Cerebellum (tissue), 4 donors: ENCODE measurements at places on chromosomes 12 and 14. TPM values are rescaled to one million over a fixed set of nuclear protein-coding genes. Genes with fewer than 3 reads are reported as not detected.

RTL1 gene
- total RNA-seq, result under 0.01 TPM

SERPINA10 gene
- not detected for total RNA-seq

PRB2 gene
- total RNA-seq, result not detected

CCDC184 gene
- total RNA-seq, result 7.8 TPM

ANKRD33 gene
- total RNA-seq, result 0.09 TPM

MYO1H gene
- 0.09 TPM for total RNA-seq

RBP5 gene
- 0.27 TPM for total RNA-seq

PTPN6 gene
- total RNA-seq, result 2.9 TPM

KRT1 gene
- total RNA-seq, result 0.64 TPM

KRT78 gene
- not detected for total RNA-seq

PKP2 gene
- 4.1 TPM for total RNA-seq

LRRC10 gene
- not detected for total RNA-seq

CBX5 gene
- 149 TPM for total RNA-seq

PA2G4 gene
- 51.6 TPM for total RNA-seq

CISTR gene
- not detected for total RNA-seq

TMEM179 gene
- total RNA-seq, result 15.7 TPM

KRT75 gene
- not detected for total RNA-seq

BHLHE41 gene
- total RNA-seq, result 6.6 TPM

NTF3 gene
- total RNA-seq, result 17.1 TPM

CARMIL3 gene
- total RNA-seq, result 34.0 TPM

ALDH2 gene
- total RNA-seq, result 22.0 TPM

PTPRR gene
- total RNA-seq, result 8.1 TPM

LTBR gene
- 3.1 TPM for total RNA-seq

RAB3IP gene
- total RNA-seq, result 41.5 TPM

PARP11 gene
- 17.0 TPM for total RNA-seq

ACACB gene
- 12.3 TPM for total RNA-seq

PLCZ1 gene
- 0.82 TPM for total RNA-seq

AICDA gene
- not detected for total RNA-seq

POTEM gene
- total RNA-seq, result not detected

VDR gene
- total RNA-seq, result 0.09 TPM

NELL2 gene
- total RNA-seq, result 554 TPM

OTX2 gene
- total RNA-seq, result 24.6 TPM

MAP1LC3B2 gene
- 1.4 TPM for total RNA-seq

P2RX2 gene
- total RNA-seq, result not detected

PROX2 gene
- total RNA-seq, result not detected

ESRRB gene
- total RNA-seq, result 8.3 TPM

ANKRD52 gene
- 16.6 TPM for total RNA-seq

MSI1 gene
- 16.4 TPM for total RNA-seq
